ENCODE measurements at places on chromosomes 6 and 20.

DNA sequence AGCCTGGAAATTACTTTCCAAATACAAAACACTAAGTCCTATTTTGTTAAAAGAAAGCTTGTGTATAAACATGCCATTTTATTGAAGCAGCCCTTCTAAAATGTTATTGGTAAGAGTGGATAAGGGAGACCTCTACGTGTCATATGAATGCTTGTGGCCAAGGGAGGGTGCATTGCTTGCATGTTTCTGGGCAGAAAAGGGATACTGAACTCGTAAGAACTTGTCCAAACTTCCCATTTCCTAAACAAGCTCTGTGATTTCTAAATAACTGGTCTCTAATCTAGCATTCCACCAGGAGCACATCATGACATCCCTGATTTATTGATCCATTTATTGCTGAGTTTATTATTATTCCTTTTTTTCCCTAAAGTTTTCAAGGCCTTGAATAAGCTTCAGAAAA is 474.1 kb downstream of the CD109 start:
- DNase-seq, result peak; percentile 38

DNA sequence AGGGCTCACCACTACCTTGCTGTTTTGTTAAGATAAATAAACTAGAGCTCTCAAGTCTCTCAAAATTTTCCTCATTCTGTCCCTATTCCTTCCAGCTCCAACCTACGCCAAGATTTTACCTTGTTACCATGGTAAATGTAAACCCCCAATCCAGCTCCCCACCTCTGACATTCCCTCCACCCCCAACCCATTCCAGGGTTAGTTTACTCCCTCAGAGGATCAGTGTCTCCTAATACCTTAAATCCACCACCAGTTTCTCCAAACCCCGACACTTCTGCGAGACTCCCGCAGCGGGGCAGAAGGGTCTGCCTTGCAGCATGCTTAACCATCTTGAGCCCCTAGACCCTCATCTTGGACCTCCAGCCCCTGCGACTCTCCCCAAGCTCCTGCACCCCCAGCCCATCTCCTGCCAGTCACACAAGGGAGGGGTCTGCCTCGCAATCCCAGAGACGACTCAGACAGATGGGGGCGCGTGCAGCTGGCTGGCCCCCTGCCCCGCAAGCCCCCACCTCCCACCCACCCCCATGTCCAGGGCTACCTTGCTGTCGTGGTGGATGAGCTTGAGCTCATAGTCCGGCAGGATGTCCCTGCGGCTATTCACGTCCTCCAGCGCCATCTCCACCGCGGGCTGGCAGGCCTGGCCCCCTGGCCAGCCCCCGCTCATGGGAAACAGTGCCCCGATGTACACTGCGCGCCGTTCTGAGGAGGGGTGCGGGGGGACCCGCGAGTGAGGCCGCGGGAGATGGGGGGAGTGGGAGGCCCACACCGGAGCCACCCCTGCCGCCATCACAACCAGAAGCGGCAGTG is 5.8 kb downstream of the GABBR1 start:
- DNase-seq, result peak; percentile 25

DNA sequence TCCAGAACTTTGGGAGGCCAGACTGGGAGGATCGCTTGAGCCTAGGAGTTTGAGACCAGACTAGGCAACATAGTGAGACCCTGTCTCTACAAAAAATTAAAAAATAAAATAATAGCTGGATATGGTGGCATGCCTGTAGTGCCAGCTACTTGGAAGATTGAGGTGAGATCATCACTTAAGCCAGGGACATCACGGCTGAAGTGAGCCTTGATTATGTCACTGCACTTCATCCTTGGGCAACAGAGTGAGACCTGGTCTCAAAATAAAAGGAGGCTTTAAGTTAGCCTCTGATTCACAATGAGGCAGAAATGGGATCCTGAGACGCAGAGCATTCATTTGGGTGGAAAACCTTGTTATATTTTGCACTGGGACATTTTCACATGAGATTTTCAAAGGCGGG is 57.0 kb downstream of the TULP4 start:
- DNase-seq, result no peak

DNA sequence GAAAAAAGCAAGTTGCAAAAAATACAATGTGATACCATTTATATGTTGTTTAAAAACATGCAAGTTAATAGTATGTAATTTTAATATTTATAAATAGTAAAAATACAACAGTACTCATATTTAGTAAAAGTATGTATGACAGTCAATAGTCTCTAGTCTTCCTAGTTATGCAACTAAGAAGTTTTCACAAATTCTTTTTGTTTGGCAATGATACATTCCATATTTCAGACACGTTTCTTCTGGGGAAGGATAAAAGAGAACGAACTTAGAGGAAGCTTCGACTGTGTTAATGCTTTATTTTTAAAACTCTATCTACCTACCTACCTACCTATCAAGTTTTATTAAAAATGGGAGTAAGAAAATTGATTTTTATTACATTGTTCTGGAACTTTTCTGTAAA is 77.7 kb downstream of the UBE3D start:
- DNase-seq, result no peak

DNA sequence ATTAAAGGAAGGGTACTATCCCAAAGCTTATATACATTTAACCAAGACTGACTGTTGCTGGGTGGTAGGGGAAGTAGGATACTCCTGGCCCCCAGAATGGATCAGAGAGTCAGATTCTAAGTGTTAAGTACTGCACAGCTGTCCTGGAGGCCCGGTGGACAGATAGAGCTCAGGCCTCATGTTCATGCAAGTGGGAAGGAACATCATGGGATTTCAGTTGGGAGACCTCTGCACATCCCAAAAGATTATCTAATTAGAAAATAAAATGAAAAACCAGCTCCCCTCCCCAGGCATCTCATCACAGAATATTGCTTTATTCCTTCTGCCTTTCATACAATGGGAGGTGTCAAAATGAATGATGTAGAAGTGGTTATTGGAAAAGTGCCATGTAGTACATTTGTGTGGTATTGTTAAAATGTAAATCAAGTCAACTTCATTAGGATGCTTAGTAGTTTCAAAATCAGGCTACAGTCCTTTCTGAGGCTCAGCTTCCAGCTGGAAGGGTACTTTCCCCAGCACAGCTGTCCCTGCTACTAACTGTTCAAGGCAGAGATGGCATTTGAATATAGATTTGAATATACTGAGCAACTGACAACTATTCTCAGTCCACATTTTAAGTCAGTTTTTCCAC is 82.9 kb downstream of the SLC35B3 start:
- no peak for DNase-seq

- peak; percentile 21 for DNase-seq
These were observed 191.7 kb upstream of the RIN2 start for GRCh38 chr20:19566226-19566945.

DNA sequence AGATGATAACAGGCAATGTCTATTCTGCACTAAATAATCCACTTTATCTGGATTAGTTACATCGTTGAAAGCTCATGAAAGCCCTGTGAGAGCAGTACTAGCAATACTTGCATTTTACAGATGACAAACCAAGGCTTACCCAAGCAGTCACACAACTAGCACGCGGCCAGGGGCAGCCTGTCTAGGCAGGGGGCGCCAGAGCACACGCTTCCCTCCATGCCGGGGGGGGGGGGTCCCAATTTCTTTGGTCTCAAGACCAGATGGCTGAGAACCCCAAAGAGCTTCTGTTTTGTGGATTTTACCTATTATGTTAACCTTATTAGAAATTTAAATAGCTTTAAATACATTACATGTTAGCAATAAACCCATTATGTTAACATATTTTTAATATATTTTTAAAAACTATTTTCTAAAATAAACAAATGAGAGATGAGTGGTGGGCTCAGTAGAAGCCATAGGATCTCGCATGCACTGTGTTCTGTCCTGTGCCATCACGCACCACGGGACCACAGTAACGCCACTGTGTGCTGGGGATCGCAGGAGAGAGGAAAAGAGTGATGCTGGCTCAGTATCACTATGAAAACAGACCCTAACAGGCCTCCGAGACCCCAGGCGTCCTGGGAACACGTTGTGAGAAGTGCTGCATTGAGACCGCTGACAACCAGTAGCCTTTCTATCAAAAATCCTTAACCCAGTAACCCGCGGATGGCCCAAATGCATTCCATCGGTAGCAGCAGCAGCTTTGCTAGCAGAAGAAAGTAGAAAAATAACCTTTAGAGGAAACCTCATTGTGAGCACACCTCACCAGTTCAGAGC is 5.3 kb upstream of the PRR18 start:
- peak; percentile 50 for DNase-seq

GRCh38 chr6:37520926-37521325 is 21.2 kb upstream of the CCDC167 start:
- no peak for DNase-seq

GRCh38 chr6:27081931-27082330 is 165.6 kb upstream of the PRSS16 start:
- DNase-seq, result no peak

DNA sequence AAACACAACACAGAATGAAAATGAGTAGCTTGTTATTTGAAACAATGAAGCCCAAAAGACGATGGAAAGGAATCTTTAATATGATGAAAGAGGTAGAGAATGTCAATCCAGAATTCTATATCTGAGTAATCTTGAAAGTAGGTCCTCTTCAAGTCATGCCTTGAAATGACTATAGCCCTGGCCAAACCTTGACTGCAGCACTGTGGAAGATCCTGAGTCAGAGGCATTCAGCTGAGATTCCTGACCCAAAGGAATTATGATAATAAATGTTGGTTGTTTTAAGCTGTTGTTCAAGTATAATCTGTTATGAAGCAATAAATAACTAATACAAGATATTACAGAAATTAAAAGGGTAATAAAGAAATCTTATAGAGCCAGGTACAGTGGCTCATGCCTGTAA is 64.8 kb downstream of the IBTK start:
- peak; percentile 55 for DNase-seq

DNA sequence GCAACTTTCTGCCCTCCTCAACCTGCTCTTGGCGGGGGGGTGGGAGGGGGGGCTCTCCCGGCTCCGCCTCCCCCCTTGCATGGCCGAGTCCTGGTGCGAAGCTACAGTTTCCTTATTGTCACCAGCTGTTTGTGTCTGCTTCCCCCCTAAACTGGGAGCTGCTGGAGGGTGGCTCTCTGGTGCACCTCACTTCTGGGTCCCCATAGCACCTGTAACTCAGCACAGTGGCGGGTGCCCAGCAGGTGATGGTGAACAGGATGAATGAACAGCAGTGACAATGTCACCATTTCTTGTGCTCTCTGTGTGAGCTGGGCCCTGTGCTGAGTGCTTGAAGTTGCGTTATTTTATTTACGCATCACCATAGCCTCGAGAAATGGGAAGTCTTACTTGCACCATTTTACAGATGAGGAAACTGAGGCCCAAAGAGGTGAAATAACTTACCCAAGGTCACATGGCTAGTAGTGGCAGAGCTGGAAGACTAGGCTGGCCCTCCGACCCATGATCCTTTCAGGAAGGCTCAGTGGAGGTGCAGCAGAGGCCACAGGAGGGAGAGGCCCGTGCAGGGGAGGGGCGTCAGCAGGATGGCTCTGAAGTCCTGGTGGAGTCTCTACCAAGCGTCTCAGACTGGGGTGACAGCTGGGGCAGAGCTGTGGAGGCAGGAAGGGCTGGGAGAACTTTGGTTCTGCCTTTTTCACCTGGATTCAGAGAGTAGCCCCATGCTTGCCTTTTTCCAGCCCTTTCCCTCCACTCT is 41.8 kb downstream of the SRC start:
- DNase-seq, result no peak

DNA sequence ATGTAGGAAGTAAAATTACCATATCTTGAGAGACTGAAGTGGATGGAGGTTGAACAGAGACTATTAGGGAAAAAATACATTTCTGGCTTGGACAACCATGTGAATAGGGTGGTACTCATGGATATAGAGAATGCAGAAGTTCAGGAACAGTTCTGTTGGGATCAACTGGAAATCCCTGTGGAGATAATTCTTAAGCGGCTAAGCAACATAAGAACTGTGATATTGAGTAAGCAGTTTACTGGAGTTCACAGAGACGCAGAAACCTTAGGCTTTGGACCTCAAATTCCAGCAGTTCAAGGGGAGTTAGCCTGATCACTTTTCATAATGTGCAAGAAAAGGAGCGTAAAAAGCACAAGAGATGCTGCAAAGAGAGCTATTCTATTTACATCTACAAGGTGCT is 23.6 kb upstream of the SLC17A4 start:
- DNase-seq, result no peak

DNA sequence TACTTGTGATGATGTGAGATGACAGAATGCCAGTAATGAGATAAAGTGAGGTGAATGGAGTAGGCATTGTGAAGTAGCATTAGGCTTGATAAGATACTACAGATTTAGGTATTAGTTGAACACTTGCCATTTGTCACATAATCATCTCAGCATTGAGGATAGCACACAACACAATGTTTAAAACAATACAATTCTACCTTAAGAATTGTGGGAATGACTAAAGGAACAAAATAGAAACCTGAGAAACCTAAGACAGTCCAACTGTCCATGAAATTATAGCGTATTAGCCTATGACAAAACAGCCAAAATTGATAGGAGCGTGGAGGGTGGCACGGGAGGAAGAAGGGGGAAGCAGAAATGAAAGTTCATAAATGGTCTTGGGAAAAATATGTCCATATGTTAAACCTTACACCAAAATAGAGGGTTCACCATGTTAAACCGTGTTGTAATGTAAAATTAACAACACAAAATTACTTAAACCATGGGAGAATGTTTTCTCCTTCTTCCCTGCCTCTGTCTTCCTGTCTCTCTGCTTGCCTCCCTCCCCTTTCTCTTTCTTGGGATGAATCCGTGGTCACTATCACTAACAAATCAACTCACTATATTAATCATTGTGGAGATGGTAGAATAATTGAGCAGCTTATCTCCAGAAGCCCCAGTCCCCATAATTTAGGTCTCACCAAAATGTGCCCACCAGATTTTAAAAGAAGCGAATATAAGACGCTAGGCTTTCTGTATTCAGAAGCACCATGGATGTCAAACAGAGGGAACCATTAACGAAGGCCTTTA is 33.0 kb upstream of the HFE start:
- no peak for DNase-seq

DNA sequence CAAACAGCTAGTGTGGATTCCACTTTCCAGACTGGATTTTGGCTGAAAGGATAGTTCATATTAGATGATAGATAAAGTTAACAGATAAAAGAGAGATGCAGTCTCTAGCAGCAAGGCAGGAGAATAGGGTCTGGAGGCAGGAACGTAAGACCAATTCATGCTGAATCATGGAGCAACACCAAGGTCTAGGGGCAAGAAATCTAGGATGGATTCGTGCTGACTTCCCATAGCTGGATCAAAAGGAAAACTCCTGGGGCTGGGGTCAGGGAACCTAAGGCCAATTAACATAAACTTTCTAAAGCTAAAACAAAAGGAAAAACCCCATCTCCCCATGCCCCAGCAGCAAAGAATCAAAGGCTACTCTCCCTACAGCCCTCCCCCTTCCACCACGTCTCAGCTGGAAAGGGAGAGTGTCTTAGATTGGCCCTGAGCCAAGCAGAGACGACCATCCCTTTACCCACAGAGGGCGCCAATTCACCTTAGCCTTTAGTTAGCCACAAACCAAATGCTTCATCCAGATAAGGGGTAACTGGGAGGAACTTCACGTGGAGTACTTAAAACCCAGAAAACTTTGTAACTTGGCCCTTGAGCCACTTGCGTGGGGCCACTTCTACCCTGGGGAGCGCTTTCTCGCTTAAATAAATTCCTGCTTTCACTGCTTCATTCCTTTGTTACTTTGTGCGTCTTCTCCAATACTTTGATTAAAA is 7.6 kb downstream of the TREM1 start:
- DNase-seq, result peak; percentile 48
